H9 (cell line): ENCODE measurements at places on chromosomes 13 and 19. TPM values are rescaled to one million over a fixed set of nuclear protein-coding genes. Genes with fewer than 3 reads are reported as not detected.

GRCh38 chr19:2306281-2306806, 1.6 kb downstream of the LINGO3 start:
- no peak for DNase-seq

CD79A gene
- 0.22 and 0.39 TPM in 2 replicates for total RNA-seq

PALM3 gene
- total RNA-seq, result 11.5 and 13.5 TPM in 2 replicates

DNA sequence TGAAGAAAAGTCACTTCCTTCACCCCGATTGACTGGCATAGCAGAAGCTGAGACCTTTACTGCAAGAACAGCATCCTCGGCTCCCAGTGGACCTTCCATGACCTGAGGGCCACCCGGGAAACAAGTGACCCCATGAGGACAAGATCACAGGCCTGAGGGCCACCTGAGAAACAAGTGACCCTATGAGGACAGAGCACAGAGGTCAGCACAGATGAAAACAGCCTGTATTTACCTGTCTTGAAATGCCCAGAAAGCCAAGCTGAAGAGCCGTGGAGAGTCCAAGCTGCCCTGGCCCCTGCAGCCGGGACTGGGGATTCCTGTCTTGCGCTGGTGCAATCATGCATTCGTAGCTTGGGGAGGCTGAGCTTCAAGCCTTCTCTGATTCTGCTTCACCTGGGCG, 114.2 kb upstream of the SPACA7 start:
- DNase-seq, result no peak

DNA sequence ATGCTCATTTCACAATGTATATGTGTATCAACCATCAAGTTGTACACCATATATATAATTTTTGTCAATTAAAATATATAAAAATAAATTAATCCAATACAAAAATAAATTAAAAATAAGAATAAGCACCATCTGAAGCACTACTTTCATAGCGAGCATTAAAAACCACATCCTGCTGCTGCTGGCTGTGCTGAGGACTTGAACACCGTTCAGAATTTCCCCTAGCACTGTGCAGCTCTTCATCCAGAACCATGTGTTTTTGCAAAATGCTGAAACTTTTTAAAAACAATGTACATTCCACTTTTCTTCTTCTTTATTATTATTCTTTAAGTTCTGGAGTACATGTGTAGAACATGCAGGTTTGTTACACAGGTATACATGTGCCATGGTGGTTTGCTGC, 40.0 kb upstream of the FOXO1 start:
- DNase-seq, result no peak

DNA sequence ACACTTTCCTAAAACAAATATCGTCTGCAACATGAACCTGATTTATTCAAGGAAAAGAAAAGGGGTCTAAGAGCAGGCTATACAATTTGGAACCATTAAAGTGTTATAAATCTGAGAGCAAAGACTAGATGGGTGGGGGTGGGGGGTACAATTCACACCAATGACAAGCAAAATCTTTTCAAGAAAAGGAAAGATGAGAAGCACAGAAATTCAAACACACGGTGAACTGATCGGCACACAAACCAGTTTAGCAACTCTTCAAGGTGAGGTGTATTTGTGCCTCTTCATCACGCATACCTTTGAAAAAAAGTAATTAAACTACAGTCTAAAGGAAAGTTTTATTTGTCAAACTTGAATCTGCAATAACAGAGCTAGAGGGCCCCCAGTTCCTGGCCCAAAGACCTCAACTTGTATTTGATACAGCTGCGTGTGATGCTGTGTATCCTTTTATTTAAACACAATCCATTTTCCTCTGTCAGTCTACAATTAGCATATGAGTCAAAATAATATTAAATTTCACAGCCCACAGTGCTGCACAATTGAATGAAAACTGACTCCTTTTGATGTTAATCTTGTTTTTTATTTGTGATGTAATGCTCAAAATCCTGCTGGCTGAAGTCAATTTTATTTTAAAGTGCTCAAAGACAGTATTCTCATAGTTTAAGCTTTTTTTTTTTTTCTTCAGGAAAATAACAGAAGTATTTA, 14.2 kb downstream of the EFNB2 start:
- DNase-seq, result no peak

CDC42EP5 gene
- 1.6 and 2.9 TPM in 2 replicates for total RNA-seq

GRCh38 chr13:113939944-113940297, 34.0 kb downstream of the C13orf46 start:
- no peak for DNase-seq

DNA sequence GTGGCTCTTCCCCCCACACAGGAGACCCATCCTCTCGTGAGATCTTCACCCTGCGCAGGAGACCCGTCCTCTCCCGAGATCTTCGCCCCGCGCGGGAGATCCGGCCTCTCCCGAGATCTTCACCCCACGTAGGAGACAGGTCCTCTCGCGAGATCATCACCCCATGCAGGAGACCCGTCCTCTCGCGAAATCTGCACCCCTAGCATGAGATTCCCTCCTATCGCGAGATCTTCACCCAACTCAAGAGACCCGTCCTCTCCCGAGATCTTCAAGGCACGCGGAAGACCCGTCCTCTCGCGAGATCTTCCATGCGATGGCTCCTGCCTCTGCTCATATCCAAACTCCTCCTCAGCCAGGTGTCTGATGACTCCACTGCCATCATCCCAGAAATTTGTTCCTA, 24.3 kb downstream of the LAIR2 start:
- no peak for DNase-seq

- DNase-seq, result no peak
These were observed 295.3 kb downstream of the MZT1 start for GRCh38 chr13:72431981-72432682.

MIA gene
- total RNA-seq, result not detected in 2 replicates

DNA sequence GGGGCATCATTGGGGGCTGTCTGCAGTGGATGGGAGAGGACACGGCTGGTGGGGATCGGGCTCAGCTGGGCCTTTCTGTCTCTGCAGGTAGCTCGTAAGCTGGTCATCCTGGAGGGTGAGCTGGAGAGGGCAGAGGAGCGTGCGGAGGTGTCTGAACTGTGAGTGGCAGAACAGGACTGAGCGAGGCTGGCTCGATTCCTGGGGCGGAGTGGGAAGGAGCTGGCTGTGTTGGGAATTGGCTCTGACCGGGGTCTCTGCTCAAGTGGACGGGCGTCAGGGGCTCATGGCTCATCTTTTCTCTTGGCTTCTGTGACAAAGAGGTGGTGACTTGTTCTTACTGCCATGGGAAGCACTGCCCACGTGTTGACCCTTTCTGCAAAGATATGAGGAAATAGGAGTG, 11.6 kb downstream of the TPM4 start:
- DNase-seq, result no peak

ZNF426 gene
- total RNA-seq, result 27.2 and 29.4 TPM in 2 replicates

VWA8 gene
- 16.6 and 17.4 TPM in 2 replicates for total RNA-seq

GRCh38 chr19:46077815-46078167, 37.0 kb upstream of the IGFL4 start:
- DNase-seq, result no peak

GRCh38 chr13:24921881-24922280, 157.9 kb downstream of the RNF17 start:
- no peak for DNase-seq

DNA sequence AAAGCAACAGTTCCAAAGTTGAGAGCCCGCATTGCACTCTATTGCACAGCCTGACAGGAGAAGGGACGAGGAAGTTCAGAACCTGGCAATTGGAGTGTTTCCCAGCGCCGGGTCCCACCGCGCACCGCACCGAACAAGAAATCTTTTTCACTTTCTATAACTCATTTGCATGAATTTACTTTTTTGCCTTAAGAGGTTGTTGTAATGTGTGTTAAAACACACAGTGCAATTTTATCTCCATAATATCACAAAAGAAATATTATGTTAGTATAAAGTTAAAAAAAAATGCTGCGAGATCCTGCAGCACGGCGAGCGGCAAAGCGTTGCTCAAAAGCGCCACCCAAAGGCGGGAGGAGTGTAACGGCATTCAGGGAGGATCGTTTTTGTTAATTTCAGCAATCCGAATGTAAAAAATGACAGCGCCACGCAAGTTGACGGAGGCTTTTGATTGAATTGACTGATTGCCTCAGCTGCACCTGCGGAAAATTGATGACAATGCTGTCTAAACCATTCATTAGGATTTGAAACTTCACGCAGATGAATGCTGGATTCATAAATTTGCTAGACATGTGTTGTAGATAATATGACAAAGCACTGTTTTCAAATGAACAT, 303.6 kb upstream of the ZNF507 start:
- DNase-seq, result peak; percentile 43

DNA sequence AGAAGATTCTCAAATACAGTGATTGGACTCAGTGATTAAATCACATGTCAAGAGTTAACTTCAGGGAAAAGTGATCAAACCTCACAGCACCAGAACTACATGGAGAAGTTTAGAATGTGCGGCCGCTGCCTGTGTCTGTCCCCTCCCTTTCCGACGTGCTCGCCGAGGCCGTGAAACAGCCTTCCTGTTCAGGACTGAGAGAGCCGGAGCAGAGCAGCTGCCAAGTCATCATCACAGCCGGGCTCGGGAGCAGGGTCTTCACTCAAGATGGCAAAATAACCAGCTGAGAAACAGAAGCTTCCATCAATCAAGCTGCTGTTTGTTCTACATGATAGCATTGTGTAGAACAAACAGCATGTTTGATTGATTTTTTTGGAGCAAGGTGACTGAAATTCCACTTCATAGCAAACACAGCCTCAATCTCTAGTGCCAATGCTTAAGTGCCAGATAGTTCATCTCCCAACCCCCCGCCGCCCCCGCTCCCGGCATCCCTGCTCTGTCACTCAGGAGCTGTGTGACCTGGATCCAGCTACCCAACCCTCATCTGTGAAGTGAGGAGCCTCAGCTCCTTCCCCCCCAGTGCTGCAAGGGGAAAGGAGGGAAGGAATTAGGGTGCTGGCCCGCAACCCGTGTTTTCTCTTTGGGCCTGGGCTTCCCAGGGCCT, 70.6 kb downstream of the HSPH1 start:
- no peak for DNase-seq

GRCh38 chr13:20351281-20352022, 119.3 kb upstream of the GJB6 start:
- DNase-seq, result no peak

DNA sequence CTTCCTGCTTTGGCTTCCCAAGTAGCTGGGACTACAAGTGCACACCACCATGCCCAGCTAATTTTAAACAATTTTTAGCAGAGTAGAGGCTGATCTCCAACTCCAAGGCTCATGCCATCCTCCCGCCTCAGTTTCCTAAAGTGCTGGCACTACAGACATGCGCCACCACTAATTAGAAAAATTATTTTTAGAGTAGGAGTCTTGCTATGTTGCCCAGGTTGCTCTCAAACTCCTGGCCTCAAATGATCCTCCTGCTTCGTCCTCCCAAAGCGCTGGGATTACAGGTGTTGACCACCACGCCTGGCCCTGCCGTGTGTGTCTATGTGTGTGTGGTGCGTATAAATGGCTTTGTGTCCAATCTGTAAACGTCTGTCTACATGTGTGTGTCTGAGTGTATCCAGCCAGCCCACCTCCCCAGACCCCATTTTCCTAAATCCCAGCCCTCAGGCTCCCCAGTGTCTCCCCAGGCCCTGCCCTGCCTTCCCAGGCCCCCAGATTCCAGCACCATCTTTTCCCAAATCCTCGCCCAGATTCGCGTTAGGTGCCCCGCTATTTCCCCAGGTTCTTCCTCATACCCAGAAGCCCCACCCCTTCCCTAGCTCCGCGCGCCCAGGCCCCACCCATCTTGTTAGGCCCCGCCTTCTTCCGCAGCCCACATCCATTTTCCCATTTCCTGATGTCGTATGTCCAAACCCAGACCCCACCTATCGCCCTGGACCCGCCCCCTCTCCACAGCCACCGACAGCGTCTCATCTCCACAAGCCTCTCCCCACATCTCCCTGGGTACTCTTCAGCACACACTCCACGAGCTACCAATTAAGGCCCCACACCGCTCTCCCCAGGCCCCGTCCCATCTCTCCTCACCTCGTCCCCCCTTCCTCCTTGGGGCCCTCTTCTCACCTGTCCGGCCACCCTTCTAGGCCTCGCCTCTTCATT, 24.9 kb downstream of the SLC8A2 start:
- peak; percentile 96 for DNase-seq

ZNF726 gene
- total RNA-seq, result 0.11 and 0.18 TPM in 2 replicates

TLE5 gene
- total RNA-seq, result 218 and 221 TPM in 2 replicates

KLK3 gene
- total RNA-seq, result not detected in 2 replicates

DNA sequence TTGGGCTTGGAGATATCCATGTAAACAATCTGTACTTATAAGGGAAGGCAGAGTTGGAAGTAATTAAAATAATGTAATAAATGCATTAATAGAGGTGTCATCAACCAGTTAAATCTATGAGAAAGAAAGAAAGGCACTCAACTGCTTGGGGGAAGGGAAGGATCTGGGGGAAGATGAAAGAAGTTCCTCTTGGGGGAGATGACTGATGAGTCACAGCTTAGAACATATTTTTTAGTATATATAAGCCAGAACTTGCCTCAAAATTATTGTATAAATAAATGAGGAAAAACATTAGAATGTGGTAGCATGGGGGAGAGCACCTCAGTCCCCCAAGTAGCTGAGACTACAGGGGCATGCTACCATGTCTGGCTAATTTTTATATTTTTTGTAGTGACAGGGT, 205.8 kb downstream of the GGACT start:
- no peak for DNase-seq

- DNase-seq, result no peak
These were observed 17.6 kb upstream of the DHRS12 start for GRCh38 chr13:51821606-51822005.

GRCh38 chr19:56309511-56310185, 5.0 kb downstream of the ZSCAN5A start:
- DNase-seq, result peak; percentile 85

ZNF230 gene
- total RNA-seq, result 3.1 and 3.5 TPM in 2 replicates

DNA sequence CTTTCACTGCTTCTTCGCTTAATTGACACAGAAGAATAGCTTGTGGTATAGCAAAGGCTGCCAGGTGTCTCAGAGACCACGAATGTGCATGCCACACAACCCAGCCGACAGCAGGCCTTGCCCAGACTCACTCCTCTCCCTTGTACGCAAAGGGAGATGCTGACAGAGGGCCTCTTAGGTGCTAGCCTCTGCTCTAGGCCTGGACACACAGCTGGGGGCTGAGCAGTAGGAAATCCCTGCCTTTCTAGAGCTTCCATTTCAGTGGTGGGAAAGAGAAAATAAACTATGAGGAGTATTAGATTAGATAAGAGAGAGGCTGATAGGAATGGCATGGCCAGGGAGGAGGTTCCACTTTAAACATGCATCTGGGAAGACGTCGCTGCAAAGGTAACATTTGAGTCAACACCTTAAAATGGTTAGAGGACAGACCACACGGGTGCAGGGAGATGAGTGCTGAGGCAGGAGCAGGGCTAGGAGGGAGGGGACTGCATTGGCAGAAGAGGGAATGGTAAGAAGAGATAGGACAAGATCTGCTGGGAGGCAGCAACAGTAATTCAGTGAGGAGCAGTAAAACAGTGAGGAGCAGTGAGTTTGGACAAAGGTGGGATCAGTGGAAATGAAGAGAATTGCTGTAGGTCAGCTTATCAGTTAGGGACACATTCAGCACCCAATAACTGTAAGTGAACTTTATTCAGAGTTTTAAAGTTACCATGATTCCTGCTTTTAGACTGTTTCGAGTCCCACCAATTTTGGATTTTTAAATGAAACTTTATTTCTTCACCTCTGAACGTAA, 100.0 kb downstream of the RNF17 start:
- DNase-seq, result no peak

- no peak for DNase-seq
These were observed 12.7 kb downstream of the KDM4B start for GRCh38 chr19:4981681-4981958.

GRCh38 chr13:43401361-43401760, 378.0 kb downstream of the DNAJC15 start:
- no peak for DNase-seq

- no peak for DNase-seq
These were observed 17.1 kb upstream of the PSMC4 start for GRCh38 chr19:39953915-39954314.
